ENCODE measurements at places on chromosomes 4 and X.

GRCh38 chr4:112706840-112707207 lies 69.9 kb downstream of the LARP7 start:
- DNase-seq, result no peak

GRCh38 chrX:56564921-56565840 lies 1.8 kb downstream of the UBQLN2 start:
- DNase-seq, result no peak

DNA sequence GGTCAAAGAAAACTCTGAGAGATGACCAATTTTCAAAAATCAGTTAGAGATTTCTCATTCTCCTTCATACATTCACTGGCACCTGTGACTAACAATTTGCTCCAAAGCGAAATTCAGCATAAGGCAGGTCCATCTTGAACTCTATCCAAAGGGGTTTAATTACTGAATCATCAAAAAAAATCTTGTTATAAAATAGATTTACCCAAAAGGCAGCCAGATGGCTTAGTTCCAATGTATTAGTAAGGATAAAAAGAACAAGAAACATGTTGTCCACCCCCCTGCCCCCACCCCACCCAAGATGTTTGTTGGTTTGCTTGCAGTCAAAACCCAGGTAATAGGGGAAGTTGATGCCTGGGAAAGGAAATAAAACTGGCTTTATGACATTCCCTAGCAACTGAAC lies 200.3 kb downstream of the ANTXR2 start:
- DNase-seq, result no peak

GRCh38 chrX:47862680-47863079 lies 26.0 kb downstream of the ZNF81 start:
- no peak for DNase-seq

GRCh38 chr4:54941994-54942552 lies 183.3 kb downstream of the KDR start:
- DNase-seq, result no peak

DNA sequence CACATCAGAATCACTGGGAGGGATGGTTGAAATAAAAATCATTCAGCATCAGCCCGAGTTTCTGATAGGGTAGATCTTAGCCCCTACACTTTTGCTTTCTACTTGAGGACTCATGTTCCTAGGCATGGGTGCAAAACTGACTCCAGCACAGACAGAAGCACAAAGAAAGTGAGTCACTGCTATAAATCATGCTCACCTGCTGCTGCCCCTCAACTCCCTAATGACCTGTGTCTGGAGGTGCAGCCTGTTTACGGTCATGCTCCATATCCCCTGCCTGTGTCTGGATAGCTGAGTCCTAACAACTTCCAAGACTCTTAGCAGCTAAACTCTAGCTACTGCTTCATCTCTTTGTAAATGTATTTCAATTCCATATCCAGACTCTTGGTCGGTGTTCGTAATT lies 57.8 kb downstream of the ADGRA3 start:
- DNase-seq, result no peak

DNA sequence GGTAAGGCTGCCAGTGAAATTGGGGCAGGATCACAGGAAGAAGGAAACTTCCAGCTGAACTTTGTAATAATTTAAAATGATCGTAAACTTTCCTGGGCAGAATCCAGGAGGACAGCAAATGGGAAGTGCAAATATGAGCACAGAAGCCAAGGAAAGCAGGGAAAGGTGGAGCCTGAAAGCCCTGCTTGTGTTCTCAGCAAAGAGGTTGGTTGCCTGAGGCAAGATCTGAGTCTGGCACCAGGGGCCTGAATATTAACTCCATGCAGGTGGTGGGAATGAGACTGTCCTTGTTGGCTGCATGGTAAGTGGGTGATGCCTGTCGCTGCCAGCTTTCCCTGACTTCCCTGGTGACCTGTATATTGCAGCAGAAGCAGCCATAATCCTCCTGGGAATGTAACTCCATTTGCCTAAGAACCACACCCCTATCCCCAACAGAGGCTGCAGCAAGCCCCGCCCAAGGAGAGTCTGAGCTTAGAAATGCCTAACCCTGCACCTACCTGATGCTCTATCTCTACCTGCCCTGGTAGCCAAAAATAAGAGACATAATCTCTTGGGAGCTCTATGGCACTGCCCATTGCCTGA lies 132.0 kb upstream of the HDX start:
- no peak for DNase-seq

GRCh38 chrX:42096265-42096920 lies 173.0 kb upstream of the CASK start:
- no peak for DNase-seq

DNA sequence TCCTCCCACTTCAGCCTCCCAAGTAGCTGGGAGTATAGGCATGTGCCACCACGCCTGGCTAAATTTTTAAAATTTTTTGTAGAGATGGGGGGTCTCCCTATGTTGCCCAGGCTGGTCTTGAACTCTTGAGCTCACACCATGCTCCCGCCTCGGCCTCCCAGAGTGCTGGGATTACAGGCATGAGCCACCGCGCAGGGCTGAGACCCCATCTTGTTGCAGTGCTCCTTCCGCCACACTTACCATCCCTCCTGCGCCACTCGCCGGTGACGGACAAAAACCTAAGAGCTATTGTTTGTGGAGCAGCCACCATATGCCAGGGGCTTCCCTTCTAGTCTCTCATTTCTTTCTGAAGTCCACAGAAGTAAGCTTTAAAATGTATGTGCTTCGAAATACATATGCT lies 34.5 kb downstream of the NSG1 start:
- no peak for DNase-seq

- no peak for DNase-seq
Measured at GRCh38 chr4:169293343-169294176, 22.8 kb upstream of the SH3RF1 start.

GRCh38 chr4:61200916-61201526 lies 895 bp downstream of the ADGRL3 start:
- DNase-seq, result no peak

DNA sequence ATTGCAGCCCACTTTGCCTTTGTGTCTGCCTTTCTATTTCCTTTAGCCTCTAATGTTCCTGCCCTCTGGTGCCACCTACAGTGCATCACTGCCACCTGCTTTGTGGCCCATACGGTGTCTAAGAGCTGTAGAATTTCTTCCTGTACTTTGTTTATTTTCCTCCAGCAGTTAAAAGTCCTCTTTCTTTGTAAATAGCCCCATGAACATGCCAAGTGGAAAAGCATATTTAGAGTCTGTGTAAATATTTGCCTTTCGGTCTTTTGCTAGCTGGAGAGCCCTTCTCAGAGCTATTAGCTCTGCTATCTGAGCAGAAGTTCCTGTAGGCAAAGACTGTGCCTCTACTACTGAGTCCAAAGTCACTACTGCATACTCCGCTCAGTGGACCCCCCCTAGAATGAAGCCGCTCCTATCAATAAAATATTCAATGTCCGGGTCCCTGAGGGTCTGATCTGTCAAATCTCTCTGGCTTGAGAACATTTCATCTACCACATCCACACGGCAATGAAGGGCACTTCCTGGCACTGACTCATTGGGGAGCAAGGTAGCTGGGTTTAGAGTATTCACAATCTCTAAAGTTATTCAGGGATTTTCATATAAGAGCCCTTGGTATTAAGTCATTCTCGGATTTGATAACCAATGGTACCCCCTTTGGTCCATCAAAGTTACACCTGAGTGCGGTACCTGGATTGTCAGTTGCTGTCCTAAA lies 36.3 kb downstream of the SULT1E1 start:
- no peak for DNase-seq

DNA sequence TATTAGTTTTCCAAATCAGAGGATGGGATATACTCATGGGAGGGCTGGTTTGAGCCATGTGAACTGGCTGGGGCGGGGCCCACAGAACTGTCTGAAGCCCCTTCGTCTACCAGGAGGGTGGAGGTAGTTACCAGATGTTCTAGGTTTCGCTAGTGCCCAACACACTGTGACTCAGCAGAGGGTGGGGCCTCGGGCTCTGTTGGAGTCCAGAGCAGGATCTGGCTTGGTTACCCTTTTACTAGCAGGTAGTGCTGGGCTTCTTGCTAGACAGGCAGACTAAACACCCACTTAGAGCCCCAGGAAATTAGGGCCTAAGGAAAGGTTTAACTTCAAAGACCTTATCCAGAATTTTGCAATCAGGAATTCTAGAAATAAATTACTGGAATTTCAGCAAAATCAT lies 56.2 kb upstream of the CHRDL1 start:
- DNase-seq, result no peak
